Renal pelvis (tissue), 12 donors: ENCODE measurements at places on chromosomes 16 and 17. TPM values are rescaled to one million over a fixed set of nuclear protein-coding genes. Genes with fewer than 3 reads are reported as not detected.

The DNAH3 gene
- polyA plus RNA-seq = 0.61 TPM

The LGALS9B gene
- polyA plus RNA-seq = not detected

The C17orf107 gene
- 2.1 TPM for polyA plus RNA-seq

The TMEM107 gene
- 24.3 TPM for polyA plus RNA-seq

The CACNG1 gene
- polyA plus RNA-seq = not detected

The ORAI3 gene
- polyA plus RNA-seq = 23.3 TPM

The KLHL11 gene
- polyA plus RNA-seq = 12.1 TPM

The ALOX15B gene
- 1.5 TPM for polyA plus RNA-seq

The LRRC45 gene
- 18.1 TPM for polyA plus RNA-seq

The GPR179 gene
- 0.12 TPM for polyA plus RNA-seq
